ENCODE measurements at places on chromosomes 12 and 14. TPM values are rescaled to one million over a fixed set of nuclear protein-coding genes. Genes with fewer than 3 reads are reported as not detected.

- no peak for DNase-seq
Measured at GRCh38 chr14:25846246-25846645, 751.6 kb downstream of the NOVA1 start.

- DNase-seq: no peak
Measured at GRCh38 chr14:99673305-99674063, 10.6 kb upstream of the CYP46A1 start.

DNA sequence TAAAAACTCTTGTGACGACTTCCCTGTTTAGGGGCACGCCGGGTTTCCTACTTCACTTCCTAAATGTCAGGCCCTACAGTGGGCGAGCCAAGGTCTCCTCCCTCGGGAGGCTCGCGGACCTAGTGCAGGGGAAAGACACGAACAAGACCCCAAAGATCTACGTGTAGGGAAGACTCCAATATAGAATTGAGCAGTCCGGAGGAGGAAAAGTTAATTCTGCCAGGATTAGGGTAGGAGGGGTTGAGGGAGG lies 564 bp downstream of the ATXN3 start:
- no peak for DNase-seq

GRCh38 chr14:101966742-101967141 lies 2.4 kb downstream of the DYNC1H1 start:
- DNase-seq: no peak

DNA sequence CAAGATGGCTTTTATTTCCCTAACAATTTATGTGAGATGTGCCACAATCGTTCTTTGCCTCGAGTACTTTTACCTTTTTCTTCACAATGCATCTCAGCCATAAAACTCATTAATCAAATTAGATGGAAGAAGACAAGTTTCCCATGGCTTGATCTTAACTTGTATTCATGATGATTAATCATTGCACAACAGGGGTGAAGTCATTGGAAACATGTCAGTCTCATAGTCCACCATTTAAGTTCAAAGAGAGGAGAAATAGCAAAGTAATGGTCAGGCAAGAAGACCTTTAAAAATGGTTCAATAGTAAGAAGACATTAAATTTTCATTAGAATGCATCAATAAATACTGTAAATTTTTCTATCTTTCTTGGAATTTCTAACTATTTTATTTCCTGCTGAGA lies 136.3 kb downstream of the FOXG1 start:
- DNase-seq: no peak

DNA sequence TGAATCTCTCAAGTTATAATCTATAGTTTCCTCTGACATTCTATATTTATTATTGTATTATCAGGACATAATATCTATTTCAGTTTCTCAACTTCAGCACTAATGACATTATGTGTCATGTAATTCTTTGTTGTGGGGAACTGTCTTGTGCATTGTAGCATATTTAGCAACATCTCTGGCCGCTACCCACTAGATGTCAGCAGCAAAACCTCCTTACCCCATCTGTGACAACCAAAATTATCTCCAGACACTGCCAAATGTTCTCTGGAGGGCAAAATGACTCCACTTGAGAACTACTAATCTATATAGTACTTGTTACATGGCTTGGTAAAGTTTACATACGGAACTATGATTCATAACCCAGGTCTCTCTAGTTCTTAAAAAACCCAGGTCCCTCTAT lies 110.2 kb downstream of the RASSF9 start:
- DNase-seq: no peak

DNA sequence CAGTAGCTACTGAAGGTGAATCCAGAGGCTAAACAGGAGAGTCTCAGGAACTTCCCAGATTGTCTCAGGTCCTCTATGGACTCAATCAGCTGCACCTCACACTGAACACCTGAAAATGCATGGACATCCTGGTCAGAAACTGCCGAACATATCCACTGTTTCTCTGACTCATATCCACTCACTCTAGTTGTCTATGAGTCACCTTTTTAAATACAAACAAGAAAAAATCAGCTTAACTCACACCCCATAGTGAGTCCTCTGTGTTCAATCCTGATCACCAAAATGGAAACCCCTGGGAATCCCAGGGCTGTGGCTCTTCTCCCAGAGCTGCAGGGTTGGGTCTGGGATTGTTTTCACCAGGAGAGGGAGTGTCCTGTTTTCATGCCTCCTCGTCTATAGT lies 556.7 kb downstream of the TMEM121 start:
- DNase-seq: no peak

BEGAIN gene
- total RNA-seq: not detected
